Sigmoid colon (tissue), 7 donors: ENCODE measurements at places on chromosomes 13 and 19. TPM values are rescaled to one million over a fixed set of nuclear protein-coding genes. Genes with fewer than 3 reads are reported as not detected.
A peak's percentile ranks its signal among the peaks of the same experiment; 100 is the strongest.

Gene NALCN
- total RNA-seq = 0.71 TPM

Gene UBE2M
- 26.3 TPM for total RNA-seq

Gene HIPK4
- total RNA-seq = 0.14 TPM

Gene CASP14
- total RNA-seq = not detected

Gene CACNG7
- not detected for total RNA-seq

Gene CNFN
- not detected for total RNA-seq

Gene GRK1
- not detected for total RNA-seq

Gene ZNF85
- 6.1 TPM for total RNA-seq

GRCh38 chr19:53875602-53876325, 6.2 kb upstream of the PRKCG start:
- no peak for DNase-seq

DNA sequence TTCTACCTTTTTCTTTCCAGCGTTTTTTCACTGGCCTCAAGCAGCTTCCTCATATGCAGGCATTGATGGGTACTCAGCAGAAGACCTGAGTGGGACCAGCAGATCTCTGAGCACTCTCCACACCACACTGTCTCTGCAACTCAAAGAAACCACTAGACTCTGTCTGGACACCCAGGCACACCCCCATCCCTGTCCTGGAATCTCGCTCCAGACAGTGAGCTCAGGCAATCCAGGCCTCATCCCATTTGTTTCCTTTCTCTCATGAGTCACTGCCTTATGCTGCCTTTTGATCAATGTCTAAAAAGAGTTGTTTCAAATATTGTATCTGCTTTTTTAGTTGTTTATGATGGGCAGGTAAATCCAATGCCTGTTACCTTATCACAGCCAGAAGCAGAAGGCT, 19.7 kb upstream of the POP4 start:
- DNase-seq = no peak

- peak; percentile 83 for DNase-seq
Measured at GRCh38 chr19:18514800-18515682, 6.8 kb downstream of the ELL start.

DNA sequence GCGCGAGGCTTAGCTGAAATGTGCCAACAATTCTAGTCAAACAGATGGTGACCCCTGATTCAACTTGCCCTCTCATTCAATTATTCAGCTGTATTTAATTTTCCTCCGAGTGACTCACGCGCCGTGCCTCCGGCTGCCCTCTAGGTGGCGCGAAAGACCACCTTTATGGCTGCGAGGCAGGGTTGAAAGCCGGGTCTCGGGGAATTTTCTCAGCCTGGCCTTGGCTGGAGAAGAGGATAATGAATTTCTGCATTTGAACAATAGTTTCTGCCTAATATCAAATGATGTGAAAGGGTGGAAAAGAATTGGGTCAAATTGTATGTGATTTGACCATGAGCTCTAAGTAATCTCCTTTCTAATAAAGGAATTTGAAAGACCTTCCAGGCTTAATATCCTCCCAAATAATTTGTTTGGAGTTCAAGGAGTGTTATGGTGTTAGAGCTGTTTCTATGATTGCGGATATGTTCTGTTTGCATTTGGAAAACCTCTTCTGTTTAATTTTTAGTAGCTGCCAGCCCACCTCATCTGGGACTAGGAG, 310.9 kb downstream of the ZNF536 start:
- DNase-seq = peak; percentile 85

DNA sequence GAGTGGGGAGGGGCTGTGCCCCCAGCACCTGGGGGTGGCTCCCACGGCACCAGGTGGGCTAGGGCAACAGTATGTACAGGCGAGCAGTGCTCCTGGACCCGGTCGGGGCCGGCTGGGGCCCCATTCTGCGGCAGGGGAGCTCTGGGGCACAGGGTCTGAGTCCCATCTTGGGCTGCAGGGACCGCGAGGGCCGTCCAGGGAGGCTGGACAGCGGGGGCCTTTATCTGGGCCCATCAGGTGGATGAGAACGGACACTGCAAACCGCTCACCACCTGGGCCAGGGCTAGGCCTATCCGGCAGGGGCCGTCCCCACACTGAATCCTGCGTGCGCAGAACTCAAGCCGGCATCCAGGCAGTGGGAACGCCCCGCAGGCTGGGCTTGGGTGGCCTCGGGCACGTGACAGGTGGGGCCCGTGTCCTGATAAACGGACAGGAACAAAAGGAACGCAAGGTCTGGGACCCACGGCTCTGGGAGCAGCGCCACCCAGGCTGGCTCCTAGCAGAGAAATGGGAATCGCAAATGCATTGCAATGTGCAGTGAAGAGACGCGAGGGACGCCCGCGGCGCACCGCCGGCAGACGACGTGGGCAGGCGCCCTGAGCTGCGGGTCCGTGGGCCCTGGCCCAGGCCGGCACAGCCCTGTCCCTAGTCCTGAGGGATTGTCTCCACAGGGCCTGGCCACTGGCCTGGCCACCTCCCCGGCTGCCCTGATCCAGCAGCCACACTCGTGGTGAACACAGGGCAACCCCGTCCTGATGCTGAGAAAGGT, 29.7 kb downstream of the BTBD2 start:
- peak; percentile 63 for DNase-seq

GRCh38 chr19:6065685-6066374, 44.5 kb downstream of the RFX2 start:
- DNase-seq = no peak

DNA sequence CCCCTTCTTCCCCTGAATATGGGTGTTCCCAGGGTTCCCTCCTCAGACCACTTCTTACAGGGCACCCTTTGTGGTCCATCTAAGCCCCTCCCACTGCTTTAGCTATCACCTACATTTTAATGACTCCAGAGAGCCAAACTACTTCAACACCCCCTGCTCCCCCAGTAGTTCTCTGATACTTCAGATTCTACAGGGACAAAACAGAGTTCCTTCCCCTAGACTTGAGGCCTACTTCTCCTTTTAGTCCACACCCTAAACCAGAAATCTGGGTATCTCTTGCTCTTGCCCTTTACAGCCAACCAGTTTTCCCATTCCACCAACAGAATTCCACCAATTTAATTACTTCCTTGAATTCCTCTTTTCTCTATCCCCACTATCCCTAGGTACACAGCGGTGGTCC, 107.2 kb downstream of the KCNRG start:
- no peak for DNase-seq
